Left lung (tissue), 14 donors: ENCODE measurements at places on chromosomes 1 and 21. TPM values are rescaled to one million over a fixed set of nuclear protein-coding genes. Genes with fewer than 3 reads are reported as not detected.

DNA sequence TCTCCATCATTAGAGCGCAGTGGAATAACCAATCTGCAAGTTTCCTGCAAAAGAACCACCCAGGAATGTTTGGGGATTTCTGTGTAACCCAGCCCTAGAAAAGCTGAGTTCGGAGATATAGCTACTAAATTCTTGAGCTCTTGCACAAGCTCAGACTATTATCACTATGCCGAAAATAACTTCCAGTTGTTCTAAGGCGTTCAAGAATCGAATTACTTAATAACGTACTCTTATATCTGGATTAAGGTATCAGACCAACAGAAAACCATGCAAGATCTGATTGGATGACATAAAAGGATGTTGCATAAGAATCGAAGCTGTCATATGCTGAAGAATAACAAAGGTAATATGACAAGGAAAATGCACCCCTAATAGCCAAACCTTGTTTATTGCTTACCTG, 7.5 kb upstream of the LAMC2 start:
- no peak for DNase-seq

DNA sequence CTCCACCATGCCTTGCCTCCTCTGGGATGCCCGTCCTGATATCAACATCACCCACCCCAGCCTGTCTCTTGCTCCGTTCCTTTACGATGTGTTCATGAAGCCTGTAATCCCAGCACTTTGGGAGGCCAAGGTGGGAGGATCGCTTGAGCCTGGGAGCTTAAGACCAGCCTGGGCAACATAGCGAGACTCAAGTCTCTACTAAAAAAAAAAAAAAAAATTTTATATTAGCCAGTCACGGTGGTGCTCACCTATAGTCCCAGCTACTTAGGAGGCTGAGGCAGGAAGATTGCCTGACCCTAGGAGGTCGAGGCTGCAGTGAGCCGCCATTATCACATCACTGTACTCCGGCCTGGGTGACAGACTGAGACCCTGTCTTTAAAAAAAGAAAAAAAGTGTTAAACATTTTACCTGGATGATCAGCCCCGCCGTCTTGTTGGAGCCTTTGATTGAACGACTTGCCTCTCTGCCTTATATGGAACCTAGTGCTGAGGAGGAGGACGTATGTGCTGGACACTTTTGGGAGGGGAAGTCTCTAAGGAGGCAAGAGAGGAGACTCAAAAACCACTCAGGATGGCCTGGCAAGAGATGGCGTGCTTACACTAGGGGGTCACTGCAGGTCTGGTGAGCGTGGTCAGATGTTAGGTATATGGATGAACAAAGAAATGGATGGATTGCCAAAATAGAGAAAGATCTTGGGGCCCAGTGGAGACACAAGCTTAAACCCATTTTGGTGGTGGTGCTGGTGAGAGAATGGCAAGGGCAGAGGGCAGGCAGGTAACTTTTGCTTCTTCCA, 80.5 kb upstream of the IFFO2 start:
- DNase-seq = no peak

- DNase-seq = peak; percentile 85
Observed at GRCh38 chr1:2045468-2046173, 4.6 kb upstream of the PRKCZ start.

DNA sequence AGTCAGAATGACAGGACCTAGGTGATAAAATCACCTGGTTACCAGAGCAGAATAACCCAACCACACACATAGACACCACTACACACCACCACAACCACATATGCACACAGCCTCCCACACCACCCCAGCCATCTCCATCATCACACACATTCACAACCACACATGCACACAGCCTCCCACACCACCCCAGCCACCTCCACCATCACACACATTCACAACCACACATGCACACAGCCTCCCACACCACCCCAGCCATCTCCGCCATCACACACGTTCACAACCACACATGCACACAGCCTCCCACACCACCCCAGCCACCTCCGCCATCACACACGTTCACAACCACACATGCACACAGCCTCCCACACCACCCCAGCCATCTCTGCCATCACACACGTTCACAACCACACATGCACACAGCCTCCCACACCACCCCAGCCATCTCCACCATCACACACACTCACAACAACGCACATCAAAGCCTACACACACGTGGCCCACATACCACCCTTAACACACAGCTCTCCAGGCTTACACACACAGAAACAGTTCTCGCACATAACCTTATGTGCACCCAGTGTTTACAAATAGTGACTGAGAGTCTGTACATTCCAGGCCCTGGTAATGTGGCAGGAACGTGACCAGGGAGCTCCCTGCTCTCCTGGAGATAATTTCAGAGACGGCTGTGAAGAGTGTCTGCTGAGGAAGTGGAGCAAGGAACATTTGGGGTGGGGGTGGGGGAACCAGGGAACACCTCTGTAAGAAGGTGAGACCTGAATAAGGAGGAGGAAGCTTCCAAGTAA, 3.3 kb upstream of the GJB3 start:
- no peak for DNase-seq

DNA sequence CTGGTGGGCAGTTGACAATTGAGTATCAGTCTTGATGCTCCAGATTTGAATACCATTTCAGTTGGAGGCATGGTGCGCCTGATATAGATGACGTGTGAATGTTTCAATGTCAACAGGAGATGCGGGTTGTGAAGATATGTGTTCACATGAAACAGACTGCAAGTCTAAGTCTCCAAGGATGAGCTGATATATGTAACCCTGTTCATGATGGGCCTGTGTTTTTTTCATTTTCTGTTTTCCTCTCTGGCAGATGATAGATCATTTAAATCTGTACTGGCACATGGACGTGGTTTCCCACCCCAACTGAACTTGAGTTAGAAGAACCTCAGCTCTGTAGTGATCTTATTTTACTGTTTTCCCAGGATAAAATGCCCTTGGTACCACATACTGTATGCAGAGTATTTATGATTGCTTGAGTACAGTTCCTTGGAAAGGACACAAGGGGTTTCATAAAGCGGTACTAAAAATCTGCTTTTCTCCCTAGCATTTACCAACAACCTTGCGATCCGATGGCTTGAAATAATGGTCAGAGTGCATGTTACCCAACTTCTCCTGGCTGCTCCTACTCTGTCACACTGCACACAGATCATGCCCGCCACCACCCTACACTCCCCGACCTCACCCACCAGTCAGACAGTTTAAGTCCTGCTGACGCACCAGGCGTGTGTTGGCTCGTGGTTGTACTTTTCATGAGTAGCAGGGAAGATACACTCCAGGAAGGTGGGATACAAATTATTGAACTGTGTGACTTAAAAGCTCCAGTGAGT, 131.1 kb downstream of the NFIA start:
- DNase-seq = no peak

DNA sequence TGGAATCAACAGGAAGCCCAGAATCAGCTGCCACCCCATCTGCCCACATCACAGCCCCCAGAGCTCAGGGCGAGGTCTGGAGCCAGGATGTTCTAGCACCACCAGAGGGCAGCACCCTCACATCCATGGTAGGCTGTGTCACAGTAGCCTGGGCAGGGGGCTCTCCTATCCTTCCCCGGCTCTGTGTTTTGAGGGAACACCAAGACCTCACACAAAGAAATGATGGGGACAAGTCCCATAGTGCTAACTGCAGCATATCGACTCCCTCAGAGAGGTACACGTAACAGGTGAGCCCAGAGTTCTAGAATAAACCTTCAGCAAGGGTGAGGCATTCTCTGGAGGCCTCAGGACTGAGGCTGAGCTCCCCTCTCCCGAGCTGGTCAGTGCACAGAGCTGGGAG, 2.3 kb upstream of the KCNC4 start:
- DNase-seq = peak; percentile 57

- peak; percentile 57 for DNase-seq
Observed at GRCh38 chr1:5752746-5753548, 239.3 kb downstream of the NPHP4 start.

DNA sequence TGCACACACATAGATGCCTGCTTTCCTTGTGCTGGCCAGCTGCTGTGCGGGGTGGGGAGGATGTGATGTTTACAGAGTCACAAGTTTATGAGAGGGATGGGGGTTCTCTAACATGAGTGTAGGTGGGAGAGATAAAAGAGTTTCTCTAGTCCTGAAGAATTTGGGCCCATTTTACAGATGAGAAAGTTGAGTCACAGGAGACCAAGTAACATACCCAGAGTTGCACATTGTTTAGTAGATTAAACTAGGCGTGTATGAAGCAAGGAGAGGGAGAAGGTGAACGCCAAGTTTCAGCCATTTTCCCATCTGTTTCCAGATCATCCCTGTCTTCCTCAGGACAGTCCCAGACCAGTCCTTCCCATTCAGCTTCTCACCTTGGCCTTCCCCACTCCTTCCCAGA, 126.7 kb downstream of the EPHB2 start:
- DNase-seq = no peak

GRCh38 chr21:17513214-17514123, 626 bp downstream of the CXADR start:
- peak; percentile 38 for DNase-seq

- no peak for DNase-seq
Observed at GRCh38 chr1:30998887-30999286, 66.6 kb downstream of the PUM1 start.

DNA sequence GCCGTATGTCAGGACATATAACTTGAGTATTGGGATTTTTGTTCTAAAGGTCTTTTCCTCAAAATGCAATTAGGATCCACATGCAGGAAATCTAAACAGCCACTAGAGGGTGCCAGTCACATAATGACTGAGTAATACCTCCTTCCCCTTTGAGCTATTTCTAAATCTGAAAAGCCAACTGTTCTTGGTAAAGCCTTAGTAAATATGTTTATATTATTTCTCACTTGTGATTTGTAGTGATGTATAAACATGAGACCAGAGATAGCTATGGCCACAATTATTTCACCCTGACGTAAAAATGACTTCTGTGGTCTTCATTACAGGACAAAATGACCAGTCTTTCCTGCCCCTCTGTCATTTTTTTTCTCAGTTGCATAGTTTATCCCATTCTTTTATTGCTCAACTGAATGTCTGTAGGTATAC, 41.0 kb upstream of the DR1 start:
- peak; percentile 42 for DNase-seq

DNA sequence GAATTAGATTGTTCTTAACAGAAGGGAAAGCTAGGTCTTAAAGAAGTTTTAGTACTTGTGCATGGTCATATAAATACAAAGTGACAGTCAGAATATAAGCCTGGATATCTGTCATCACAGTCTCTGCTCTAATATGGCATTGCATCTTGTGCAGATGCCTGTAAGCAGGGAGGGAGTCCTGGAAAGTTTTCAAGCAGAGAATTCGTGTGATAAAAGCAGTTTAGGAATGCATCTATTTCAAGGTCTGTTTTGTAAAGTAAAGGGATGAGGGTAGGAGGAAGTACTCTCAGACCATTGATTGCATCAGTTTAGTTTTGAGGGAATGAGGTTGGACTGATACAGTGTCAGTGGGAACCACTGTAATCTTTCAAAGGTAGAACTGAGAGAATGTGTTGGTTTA, 30.6 kb downstream of the IARS2 start:
- DNase-seq = no peak

- no peak for DNase-seq
Observed at GRCh38 chr1:183106746-183107145, 79.3 kb upstream of the LAMC2 start.

DNA sequence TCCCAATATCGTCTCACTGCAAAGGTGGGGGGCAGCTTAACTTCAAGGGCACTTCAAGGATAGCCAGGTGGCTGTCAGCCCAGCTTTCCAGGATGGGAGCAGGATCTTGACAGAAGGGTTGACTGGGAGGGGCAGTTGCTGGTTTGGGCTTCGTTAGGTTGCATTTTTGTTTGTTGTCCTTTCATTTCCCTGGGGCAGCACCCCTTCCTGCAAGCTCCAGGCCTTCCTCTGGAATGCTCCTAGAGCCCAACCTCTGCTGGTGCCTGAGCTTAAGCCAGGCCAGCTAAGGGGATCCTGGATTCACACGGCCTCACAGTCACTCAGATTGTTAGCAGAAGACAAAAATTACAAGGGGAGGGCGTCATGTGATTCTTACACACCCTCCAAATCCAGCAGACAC, 4.1 kb upstream of the OLIG2 start:
- no peak for DNase-seq

- DNase-seq = peak; percentile 65
Observed at GRCh38 chr1:14366091-14367018, 232.1 kb upstream of the KAZN start.

DNA sequence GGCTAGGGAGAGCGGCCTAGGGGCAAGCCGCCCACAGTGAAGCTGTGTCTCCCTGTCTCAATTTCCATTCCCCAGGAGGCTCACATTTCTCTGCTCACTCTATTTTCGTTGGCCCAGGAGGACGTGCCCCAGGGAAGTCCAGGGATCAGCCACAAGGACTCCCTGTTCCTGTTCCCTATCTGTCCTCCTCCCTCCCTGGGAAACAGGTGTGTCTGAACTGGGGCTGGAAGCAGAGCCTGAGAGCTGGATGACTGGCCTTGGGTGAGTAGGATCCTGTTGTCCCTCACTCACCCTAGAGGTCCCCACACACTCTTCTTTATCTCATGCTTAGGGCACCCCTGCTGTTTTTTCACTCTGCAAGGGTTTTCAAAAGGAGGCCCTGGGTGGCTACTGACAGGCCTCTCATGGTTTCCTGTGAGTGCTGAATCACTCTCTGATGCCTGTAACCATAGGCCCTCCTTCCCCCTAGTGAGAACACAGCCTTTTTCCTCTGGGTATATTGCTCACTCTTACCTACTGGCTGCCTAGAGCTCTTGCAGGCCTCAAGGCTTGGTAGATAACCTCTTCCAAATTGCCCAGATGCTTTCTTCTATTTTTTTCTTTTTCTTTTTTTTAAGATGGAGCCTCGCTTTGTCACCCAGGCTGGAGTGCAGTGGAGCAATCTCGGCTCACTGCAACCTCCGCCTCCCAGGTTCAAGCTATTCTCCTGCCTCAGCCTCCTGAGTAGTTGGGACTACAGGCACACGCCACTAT, 3.3 kb upstream of the UTP11 start:
- no peak for DNase-seq

- no peak for DNase-seq
Observed at GRCh38 chr1:145955436-145955835, 2.4 kb downstream of the LIX1L start.

DNA sequence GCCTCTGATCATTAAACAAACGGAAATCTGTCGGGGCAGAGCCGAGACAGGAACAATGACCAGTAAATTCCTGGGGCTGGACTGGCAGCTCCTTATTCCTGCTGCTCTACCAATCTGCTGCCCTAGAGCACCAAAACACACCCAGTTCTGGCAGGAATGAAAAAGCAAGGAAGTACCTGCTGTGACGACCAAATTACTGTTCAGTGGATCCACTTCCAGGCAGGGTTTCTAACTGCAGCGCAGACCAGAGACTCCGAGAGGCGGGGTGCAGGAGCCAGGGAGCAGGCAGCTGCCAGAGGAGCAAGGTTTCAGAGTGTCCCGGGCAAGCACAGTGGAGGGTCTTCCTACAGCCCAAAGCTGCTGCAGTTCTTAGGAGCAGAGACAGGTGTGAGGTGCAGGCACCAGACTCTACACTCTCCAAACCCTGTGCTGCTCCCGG, 32.4 kb downstream of the KANK4 start:
- DNase-seq = no peak

DNA sequence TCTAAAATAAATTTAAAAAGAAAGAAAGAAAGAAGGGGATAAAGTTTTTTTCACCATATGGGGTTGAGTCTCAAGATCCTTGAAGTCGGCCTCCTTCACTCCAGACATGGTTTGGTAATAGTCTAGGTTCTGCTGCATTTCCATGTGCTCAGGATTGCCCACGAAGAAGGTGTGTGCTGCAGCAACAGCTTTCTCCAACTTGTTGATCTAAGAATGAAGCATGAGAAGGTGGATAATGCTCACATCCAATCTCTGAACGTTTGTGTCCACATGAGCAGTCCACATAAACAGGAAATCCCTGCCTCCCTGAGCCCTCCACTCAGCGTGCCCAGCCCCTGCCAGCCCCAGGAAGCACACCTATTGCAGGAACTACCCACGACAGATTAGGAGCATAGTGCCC, 4.6 kb downstream of the P3H1 start:
- DNase-seq = no peak

The C1orf35 gene
- polyA plus RNA-seq = 17.6 TPM

The CYP4B1 gene
- 1.6 TPM for polyA plus RNA-seq

The NBPF20 gene
- polyA plus RNA-seq = 2.1 TPM
